ENCODE measurements at places on chromosomes 13 and 19. TPM values are rescaled to one million over a fixed set of nuclear protein-coding genes. Genes with fewer than 3 reads are reported as not detected.

DNA sequence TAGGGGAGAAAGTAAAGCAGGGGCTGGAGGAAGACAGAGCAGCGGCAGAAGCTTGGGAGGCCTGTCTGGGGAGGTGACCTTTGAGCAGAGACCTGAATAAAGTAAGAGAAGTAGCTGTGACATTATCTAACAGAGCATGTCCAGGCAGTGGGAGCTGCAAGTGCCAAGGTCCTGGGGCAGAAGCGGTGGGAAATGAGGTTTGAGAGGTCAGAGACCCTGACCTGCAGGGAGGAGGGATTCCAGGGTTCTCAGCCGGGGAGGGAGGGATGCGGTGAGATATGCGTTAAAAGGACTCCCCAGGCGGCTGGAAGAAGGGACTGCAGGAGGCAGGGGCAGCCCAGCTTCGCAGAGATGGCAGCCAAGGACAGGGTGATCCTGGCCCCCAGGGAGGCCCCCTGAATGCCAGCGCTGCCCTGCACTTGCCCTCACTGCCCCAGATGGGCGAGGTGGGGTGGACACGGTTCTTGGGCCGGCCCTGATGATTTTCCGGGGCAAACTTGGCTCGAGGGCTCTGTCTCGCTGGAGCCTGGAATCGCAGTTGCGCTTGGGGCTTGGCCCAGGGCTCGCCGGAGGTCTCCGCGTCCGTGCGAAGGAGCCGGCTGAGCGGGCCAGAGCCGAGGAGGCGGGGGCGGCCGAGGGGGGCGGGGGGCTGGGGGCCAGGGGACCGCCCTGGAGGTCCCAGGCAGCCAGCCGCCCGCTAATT, 3.2 kb downstream of the CRLF1 start:
- no peak for DNase-seq

DNA sequence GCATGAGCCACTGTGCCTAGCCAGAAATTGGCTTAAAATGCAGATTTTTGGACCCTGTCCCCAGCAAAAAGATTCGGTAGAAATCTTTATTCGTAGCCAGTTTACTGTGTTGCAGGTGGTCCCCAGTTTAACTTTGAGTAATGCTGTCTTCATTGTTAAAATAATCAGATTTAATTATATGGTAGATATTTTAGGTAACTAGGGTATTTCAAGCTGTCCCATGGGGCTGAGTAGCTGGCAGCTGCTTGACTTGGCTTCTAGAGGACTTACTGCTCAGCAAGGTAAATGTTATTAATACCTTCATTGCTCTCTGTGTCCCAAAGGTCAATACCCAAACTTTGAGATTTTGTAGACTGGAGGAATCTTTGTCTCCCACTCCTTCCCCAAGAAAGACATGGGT, 21.1 kb downstream of the LSM14A start:
- no peak for DNase-seq

GRCh38 chr19:55649268-55650125, 1.5 kb downstream of the CCDC106 start:
- DNase-seq = no peak

GRCh38 chr13:88586263-88586662, 915.1 kb downstream of the SLITRK5 start:
- DNase-seq = no peak

ZNF541 gene
- total RNA-seq = 0.91 TPM

FUT3 gene
- total RNA-seq = 0.29 TPM

CACNG6 gene
- not detected for total RNA-seq

Data from naive thymus-derived CD4-positive, alpha-beta T cell (primary cell).